HCT116 (cell line): ENCODE measurements at places on chromosomes 2 and 18. TPM values are rescaled to one million over a fixed set of nuclear protein-coding genes. Genes with fewer than 3 reads are reported as not detected.

GRCh38 chr2:240960971-240961876, 37.2 kb upstream of the SNED1 start:
- no peak for DNase-seq
- no peak overlapping the region for H3K27ac ChIP-seq
- no peaks in the 10 kb centered on the region for H3K27me3 ChIP-seq
- no peaks in the 10 kb centered on the region for H3K36me3 ChIP-seq

The RPRM gene
- total RNA-seq, result not detected

The NT5DC4 gene
- 0.22 TPM for total RNA-seq

- H3K27me3 ChIP-seq, result no peaks in the 10 kb centered on the region
- H3K4me1 ChIP-seq, result no peaks in the 10 kb centered on the region
- no peaks in the 10 kb centered on the region for H3K36me3 ChIP-seq
- no peak overlapping the region for H3K27ac ChIP-seq
Observed at GRCh38 chr2:193332941-193333340, 1138.2 kb upstream of the TMEFF2 start.

The STPG4 gene
- total RNA-seq, result 10.6 TPM

- H3K27ac ChIP-seq, result no peak overlapping the region
- no peaks in the 10 kb centered on the region for H3K27me3 ChIP-seq
- peaks cover 10% of the 10 kb centered on the region for H3K36me3 ChIP-seq
- no peak for DNase-seq
Observed at GRCh38 chr18:57555134-57555533, 31.4 kb downstream of the FECH start.

The KCNG2 gene
- total RNA-seq, result not detected

The DTNA gene
- total RNA-seq, result 9.6 TPM

The ATOH8 gene
- total RNA-seq, result 0.74 TPM

DNA sequence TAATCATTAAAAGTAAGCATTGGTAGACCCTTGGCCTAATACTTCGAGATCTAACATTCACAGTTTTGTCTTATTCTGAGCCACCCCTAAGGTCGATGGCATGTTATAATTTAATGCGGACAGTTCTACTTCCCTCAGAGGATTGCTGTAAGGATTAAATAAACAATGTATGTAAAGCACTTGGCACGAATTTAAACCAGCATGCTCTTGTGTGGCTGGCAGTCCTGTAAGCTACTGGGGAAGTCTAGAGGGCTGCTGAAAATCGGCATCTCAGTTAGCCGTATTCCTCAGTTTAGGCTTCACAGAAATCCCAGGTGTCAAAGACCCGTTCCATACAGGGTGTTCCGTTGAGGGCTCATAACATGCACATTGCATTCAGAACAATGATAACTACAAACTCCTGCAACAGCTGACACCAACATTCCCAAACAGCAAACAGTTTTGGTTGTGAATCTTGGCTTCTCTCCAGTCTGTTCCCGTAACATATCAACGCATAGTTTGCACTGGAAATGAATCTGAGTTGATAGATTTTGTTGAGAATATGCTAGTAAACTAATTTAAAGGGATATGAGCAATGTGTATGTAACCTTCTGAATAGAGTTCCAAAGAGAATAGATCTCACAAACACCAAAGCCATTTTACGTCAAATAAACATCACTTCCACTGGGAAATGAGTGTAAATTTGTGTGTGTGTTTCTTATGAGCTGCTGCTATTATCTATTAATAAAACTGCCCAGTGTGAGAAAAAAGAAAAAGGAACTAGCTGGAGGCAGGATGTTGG, 52.2 kb upstream of the ACKR3 start:
- no peaks in the 10 kb centered on the region for H3K4me1 ChIP-seq
- H3K27ac ChIP-seq, result no peak overlapping the region
- no peaks in the 10 kb centered on the region for H3K36me3 ChIP-seq
- no peak for DNase-seq
- H3K4me3 ChIP-seq, result no peak overlapping the region

DNA sequence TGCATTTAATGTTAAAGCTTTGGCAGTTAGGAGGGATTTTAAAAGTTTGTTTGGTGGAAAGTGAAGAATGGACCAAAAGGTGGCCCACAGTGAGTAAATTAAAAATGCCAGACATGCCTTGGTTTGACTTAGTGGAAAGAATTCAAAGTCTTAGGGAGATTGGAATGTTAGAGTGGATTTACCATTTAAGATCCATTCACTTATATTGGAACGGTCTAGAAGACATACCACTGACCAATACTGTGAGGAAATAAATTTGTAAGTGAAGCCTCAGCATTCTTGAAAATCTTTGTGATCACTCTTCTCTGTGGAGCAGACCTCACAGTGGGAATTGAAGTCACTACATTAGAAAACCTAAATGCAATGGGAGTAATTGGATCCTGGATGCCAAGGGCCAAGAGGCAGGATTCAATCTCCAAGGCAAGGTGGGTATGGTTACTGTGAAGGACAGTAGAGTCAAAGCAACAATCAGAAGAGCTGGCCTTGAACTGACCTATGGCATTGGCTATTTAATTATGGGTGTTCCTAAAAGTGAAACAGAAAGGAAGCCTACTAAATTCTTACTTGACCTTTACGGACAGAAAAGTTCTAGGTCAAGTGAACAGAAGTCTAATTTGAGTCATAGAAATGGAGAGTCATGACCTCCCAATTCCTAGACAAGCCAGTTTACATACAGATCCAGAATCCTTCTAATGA, 40.2 kb upstream of the VRK2 start:
- no peak overlapping the region for H3K4me3 ChIP-seq
- no peak overlapping the region for H3K27ac ChIP-seq
- no peaks in the 10 kb centered on the region for H3K36me3 ChIP-seq

The FAM136A gene
- total RNA-seq, result 83.0 TPM

DNA sequence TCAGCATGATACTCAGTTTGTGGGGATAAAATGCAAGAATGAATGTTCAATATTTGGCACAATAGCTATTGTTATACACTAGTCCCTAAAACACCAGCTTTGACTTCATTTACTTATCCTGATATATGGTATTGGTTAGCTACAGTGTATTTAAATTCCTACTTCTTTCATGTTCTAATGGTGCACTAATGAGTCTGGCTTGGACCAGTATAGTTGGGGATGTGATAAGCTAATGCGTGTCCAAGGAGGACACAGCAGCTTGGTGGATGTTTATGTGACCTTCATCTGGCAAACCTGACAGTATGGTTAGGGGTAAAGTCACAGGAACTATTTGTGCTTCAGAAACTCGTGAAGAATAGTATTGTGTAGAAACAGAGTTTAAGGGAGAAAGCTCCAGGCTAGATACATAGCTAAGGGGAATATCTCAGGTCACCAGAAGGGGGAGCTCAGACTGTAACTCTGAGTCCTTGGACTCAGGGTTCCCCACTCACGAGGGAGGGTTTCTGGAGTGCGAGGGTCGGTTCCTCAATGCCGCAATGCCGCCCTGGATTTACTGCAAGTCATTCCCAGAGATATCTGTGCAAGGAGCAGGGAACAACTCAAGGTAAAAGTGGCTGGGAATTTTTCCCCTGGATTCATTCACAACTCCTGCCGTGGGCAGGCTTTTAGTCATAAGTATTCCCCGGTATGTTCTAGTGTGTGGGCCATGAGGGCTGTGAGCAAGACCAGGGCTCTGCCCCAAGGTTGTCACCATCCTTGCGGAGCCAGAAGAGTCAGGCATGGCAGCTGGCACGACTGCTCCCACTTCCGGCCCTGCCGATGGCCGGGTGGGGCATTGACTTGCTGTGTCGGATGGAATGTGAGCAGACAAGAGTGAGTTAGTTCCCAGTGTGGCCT, 14.5 kb downstream of the IL1R2 start:
- peak; percentile 44 for DNase-seq
- no peaks in the 10 kb centered on the region for H3K27me3 ChIP-seq
- H3K4me3 ChIP-seq, result no peak overlapping the region
- no peak overlapping the region for H3K27ac ChIP-seq
- no peaks in the 10 kb centered on the region for H3K4me1 ChIP-seq

DNA sequence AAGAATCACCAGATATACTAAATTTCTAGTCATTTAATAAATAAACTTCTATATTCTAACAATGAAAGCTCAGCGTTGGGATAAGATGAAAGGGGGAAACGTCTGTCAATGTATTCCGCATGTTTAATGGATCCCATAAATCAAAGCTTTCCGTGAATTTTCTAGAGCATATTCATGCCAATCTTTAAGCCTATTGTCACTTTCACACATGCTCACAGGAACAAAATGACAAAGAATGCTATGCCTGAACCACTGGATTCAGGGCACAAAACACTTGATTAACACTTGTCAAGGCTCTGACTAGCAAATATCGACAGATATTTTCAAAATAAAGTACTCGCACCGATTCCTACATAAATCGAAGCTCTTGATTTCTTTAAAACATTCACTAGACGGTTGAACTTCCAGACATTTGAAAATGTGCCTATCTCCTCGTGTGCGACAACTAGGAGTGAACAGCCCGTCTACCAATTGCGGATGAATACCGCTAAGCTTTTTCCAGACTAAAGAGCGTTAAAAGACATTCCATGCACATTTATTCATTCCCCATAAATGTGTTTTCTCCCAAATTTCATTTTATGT, 1.8 kb downstream of the TLK1 start:
- DNase-seq, result no peak
- peaks cover 4% of the 10 kb centered on the region; the same call in 1 of the 2 replicates for H3K4me1 ChIP-seq
